ENCODE measurements at places on chromosomes 16 and 17. TPM values are rescaled to one million over a fixed set of nuclear protein-coding genes. Genes with fewer than 3 reads are reported as not detected.

Gene HELZ
- total RNA-seq, result 77.9 TPM

Gene KRTAP1-1
- not detected for total RNA-seq

Gene CHRNB1
- total RNA-seq, result 3.6 TPM

DNA sequence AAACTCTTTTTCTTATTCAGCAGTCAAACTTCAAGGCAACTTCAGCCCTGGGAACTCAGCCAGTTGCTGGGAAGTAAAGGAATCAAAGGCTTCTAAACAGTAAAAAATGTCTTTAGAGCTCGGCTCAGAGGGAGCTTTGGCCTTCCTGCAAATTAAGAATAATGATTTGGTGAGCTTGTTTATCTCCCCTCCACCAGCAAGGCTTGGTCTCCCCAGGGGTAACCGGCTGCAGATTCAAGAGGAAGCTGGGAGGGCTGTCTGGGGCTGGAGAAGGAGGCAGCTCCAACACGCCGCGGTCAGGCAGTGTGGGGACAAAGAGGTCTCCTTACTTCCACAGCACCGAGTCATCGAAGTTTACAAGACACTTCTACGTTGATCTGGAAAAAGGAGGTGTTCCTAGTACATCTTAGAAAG, 17.7 kb upstream of the DOC2B start:
- DNase-seq, result no peak

Gene TBCD
- total RNA-seq, result 28.7 TPM

Gene TRPV3
- total RNA-seq, result 0.87 TPM

Gene CCL11
- total RNA-seq, result not detected

Gene CDYL2
- not detected for total RNA-seq

- no peak for DNase-seq
Observed at GRCh38 chr17:9044772-9045463, 23.6 kb downstream of the NTN1 start.

Gene G6PC1
- not detected for total RNA-seq

- DNase-seq, result peak; percentile 74
Observed at GRCh38 chr16:78925083-78925767, 675.3 kb downstream of the MAF start.

DNA sequence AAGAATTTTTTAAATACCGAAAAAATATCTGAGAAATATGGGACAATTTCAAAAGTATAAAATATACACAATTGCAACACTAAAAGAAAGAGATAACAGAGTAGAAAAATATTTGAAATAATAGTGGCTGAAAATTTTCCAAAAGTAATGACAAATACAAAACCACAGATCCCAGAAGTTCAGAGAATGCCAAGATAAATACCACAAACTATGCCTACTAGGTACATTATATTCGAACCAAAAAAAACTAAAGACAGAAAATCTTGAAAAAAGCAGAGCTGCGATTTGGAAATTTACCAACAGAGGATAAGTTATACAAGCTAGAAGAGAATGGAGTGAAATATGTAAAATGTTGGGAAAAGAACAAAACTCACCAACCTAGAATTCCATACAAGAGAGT, 191.3 kb upstream of the ELAC2 start:
- no peak for DNase-seq

- no peak for DNase-seq
Observed at GRCh38 chr17:82487910-82488309, 29.4 kb downstream of the NARF start.

Measured in Karpas-422 (cell line).